ENCODE measurements at places on chromosomes 4 and X.

GRCh38 chrX:149521438-149521837 lies 16.3 kb upstream of the IDS start:
- no peak for DNase-seq

DNA sequence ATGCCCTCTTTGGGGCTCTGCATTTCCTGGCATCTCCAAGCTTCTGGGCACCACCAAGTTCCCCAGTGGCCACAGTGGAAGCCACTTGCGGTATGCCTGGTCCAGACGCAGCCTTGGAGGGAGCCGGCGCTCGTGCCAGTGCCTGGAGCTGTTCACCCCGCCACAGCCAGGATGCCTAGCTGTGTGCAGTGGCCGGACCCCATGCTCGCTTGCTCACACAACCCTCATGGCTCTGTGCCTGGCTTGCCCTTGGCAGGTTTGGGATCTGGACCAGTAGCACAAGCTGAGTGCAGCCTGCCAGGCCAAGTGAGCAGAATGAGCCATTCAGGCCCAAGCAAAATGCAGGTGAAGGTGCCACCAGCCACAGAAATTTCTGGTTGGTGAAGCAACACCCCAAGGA lies 283.5 kb downstream of the EVC2 start:
- DNase-seq, result no peak

- DNase-seq, result no peak
Measured at GRCh38 chr4:177119021-177119471, 190.6 kb upstream of the NEIL3 start.

GRCh38 chr4:39043861-39044363 lies 11.7 kb upstream of the TMEM156 start:
- DNase-seq, result no peak

- DNase-seq, result no peak
Measured at GRCh38 chr4:105709081-105709450, 482 bp downstream of the GSTCD start.

- DNase-seq, result no peak
Measured at GRCh38 chr4:6024313-6024960, 6.2 kb upstream of the C4orf50 start.

GRCh38 chrX:129830494-129830893 lies 13.2 kb downstream of the ZDHHC9 start:
- DNase-seq, result no peak

DNA sequence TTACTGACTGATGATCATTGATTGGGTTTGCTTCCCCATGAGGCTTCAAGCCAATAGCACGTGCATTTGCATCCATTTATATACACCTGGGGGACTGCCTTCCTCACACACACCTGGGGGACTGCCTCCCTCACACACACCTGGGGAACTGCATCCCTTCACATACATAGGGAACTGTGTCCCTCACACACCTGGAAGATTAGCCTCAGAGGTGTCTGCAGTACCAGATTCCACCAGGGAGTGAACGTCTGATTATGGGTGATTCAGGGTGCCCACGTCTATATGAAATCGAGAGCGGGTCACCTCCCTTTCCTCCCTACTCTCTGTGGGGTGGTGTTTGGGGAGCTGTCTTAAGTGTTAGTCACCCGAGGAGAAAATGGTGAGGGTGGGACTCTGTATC lies 16.9 kb downstream of the CD99 start:
- DNase-seq, result no peak

DNA sequence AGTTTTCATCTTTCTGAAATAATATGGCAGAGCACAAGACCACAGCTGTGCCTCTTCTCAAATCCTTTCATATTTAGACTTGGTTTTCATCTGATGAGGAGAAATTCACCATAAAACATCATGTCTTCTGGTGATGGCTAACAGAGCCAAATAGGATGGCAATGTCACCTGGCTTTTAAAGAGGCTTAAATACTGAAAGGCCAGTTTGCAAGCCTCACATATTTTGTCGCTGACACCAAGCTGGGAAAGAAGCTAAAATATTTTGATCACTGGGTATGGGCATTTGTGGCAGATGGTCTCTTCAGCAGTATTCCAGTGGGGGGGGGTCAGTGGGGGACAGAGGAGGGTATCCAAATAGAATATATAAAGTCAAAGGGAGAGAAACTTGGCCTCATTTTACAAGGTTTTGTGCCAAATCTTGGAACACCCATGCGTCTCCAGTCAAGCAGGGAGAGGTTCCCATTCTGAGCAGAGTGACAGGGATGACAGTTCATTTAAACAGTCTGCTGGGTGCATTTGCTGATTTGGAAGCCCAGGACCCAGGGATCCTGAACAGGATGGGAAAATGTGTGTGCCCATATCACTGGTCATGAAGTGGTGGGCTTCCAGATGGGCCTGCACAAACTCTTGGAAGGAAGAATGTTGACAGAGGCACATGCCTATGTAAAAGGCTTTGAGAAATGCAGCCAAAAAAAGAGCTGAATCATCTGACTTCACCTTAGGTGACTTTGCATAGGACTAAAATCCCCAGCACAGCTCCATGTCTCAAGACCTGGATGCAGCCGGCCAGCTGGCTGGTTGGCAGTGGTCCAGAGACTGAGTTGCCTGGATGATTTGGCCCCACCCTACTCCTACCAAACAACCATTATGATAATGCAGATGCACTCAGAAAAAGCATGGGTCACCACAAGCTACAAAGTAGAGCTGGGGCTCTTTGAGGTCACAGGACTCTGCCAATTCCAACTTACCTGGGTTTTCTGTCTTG lies 484.4 kb upstream of the NR3C2 start:
- DNase-seq, result no peak

DNA sequence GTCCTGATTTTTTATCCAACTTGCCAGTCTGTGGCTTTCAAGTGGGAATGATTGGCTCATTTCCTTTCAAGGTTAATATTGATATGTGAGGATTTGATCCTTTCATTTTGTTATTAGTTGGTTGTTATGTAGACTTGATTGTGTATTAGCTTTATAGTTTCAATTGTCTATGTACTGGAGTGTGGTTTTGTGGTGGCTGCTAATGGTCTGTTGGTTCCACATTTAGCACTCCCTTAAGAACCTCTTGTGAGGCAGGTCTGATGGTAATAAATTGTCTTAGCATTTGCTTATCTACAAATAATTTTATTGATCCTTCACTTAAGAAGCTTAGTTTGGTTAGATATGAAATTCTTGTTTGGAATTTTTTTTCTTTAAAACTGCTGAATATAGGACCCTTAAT lies 190.6 kb downstream of the CPXCR1 start:
- no peak for DNase-seq

DNA sequence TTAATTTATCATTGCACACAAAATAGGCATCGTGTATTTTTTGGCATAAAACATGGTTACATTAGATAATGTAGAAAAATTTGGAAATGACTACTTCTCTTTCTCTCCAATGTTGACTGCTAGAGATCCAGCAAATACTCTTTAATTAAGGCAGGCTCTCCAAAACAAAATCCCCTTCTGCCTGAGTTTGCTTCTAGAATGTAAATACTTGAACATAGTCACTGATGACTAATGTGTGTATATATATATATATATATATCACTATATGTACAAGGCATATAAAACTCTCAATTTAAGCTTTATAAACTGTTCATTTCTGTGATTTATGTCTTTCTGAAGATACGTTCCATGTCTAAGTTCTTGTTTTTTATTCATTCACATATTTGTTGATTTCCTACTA lies 67.2 kb upstream of the CAMK2D start:
- DNase-seq, result no peak

DNA sequence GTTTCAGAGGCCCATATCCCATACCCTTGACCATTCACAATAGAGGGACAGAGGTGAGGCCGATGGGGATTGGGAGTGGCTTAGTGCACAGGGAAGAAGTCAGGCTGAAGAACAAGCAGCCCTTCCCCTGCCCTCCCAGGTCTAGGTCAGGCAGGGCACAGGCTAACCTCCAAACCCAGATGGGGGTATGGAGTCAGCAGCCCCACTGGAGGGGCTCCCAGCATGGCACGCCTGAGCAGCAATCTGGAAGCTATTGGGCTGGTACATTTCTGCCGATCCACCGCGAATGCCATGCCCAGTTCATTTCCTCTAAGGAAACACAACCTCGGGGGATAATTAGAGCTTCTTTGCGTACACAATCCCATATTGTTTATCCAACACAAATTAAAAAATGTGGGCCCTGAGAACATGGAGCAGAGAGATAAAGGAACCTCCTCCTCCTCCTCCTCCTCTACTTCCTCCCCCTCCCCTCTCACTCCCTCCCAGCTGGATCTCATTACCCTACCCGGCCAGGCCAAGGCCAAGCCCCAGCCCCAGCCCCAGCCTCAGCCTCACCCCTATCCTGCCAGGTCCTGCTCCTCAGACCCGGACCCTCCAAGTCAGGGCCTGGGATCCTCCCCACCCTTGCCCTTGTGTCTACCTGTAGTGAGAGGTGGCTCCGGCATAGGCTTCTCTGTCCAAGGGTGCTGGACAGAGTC lies 83.0 kb downstream of the PJA1 start:
- DNase-seq, result no peak

DNA sequence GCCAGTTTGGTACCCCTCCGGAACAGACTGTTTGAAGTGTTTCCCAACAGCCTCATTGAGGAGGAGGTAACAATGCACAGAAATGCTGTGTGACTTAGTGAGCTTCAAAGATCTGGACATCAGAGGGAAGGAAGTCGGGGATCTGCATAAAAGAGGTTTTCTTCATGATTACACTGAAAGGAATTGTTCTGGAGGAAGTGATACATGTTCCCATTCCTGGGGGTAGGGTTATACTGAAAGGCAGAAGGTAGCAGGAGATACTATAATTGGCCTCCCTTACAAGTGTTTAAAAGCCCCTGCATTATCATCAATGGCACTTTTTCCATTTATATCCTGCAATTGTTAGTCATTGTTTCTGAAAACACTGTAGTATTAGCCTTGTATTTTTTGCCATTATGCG lies 94.0 kb upstream of the DKK2 start:
- DNase-seq, result no peak

DNA sequence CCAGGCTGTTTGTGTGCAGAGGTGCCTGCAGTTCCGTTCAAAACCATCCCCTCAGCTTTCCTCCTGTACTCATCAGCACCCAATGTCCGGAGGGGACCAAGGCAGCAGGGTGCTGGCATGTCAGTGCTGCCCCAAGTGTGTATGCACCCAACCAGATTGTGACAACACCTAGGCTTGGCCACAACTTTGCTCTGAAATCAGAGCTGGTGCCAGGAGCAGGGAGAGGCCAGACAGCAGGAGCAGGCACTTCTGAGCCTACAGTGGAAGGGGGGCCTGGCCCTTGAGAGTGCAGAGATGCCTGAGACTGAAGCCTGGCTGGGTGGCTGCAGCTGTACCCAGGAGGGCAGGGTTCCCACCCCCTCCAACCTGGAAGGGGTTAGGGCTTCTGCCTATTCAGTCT lies 56.5 kb upstream of the RASGEF1B start:
- no peak for DNase-seq

DNA sequence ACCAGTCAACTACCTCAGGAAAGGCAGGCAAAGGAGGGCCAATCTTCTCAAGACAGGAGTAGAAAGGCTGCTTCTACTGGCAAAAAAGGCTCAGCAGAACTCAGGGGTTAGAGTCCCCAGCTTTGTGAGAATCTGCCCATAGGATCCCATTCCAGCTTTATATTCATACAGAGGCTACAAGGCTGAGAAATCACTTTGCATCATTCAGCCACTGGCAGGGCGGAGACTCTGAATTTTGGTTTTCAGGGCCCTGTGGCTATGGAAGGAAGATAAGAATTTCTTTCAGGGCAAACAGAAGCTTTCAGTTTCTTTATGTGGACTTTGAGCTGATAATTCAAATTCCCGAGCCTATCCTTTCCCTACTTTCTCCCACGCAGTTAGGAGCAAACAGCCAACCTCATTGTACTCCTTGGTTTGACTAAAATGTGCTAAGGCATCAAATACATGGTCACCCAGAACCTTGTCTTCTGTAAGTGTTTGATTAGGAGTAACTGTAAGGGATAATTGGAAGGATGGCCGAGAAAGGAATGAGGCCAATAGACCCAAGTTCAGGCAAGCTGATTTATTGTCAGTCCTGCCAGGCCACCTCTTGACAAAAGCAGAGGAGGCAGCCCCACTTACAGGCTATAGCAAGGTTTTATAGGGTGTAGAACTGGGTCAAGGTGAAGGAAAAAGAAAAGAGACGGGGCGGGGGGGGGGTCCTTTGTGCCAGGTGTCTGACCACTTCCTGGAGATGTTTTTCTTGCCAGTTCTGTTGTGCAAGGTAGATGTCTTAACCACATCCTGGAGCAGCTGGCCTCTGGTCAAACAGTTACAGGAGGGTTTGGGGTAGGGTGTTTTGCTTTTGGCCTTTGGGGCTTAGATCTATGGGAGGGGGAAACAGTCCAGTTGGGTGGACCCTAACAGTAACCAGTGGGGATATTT lies 165.3 kb upstream of the PPP1R2C start:
- no peak for DNase-seq

GRCh38 chr4:77500801-77501200 lies 104.8 kb upstream of the CXCL13 start:
- no peak for DNase-seq

DNA sequence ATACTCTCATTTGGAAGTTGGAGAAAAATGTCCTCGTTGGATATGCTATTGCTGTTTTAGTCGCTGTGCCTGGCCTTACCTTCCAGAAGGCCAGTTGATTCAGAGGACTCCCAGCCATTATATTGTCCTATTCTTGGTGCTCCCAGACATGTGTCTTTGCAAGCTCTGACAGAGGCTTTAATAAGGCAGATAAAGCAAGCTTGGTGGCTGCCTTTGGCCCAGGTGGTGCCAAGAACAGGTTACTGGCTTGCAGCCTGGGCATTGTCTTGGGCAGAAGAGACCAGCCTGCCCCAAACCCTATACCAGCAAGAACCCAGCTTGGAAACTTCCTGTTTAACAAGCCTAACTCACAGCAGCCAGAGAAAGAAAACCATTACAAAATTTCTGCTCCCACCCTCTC lies 16.9 kb downstream of the RAI2 start:
- no peak for DNase-seq

DNA sequence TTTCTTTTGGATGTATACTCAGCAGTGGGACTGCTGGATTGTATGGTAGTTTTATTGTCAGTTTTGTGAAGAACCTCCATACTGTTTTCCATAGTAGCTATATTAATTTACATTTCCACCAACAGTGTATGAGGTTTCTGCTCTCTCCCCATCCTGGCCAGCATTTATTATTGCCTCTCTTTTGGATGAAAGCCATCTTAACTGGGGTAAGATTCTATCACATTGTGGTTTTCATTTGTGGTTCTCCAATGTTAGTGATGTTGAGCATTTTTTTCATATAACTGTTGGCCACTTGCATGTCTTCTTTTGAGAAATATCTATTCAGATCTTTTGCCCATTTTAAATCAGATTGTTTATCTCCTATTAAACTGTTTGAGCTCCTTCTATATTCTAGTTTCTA lies 27.6 kb downstream of the QRFPR start:
- DNase-seq, result no peak

- DNase-seq, result no peak
Measured at GRCh38 chrX:45845142-45845541, 644.5 kb upstream of the DIPK2B start.

DNA sequence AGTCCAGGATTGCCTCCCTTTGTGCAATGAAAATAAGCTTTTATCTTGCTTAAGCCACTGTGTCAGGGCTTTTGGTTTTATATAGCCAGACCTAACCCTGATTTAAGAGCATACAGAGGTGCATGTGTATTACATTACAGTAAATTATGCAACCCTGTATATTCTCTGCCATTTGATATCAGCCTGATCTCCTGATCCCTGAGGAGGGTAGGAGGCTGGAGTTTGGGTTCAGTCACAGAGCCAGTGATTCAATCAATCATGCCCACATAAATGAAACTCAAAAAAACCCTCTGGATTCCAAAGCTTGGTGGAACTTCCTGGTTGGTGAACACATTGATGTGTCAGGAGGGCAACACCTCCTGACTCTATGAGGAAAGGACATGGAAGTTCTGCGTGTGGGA lies 7.3 kb upstream of the KLHL8 start:
- no peak for DNase-seq
